ENCODE measurements at places on chromosomes 6 and 20. TPM values are rescaled to one million over a fixed set of nuclear protein-coding genes. Genes with fewer than 3 reads are reported as not detected.

DNA sequence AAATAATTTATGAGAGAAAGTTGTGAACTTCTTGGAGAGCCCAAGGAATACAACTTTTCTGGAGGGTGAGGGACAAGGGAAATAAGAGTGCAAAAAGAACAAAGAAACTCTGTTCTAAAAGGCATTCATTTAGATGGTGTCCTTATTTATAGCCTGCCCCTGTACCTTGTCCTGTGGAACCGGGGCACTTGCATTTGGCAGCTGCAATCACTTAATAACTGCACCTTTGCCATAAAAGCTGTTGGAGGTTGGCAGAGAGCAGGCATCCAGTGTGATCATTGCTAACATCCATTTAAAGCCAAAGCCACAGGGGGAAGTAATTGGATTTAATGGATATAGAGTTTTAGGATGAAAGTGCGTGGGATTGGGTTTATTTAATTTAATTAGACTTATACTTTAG lies 50.8 kb upstream of the SGK1 start:
- no peak for DNase-seq

GRCh38 chr6:167703781-167704180 lies 122.9 kb upstream of the AFDN start:
- DNase-seq = no peak

DNA sequence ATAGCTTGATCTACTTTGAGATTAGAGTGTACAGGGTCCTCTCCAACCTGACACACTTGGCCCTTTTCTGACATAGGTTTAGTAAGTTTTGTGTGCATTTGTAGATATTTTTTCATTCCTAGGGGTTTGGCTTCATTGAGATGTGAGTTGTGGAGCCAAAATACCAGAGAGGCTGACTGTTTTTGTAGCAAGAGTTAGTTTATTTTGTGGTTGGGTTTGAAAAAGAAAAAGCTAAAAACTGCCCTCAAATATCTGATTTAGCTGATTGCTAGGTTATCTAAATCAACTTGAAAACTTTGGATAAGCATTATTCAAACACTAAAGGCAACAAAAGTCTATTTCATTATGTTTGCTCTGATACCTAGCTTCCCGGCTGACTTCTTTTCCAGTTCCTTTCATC lies 164.7 kb upstream of the CENPW start:
- DNase-seq = peak; percentile 48

- DNase-seq = no peak
Measured at GRCh38 chr6:166152660-166153059, 15.0 kb downstream of the TBXT start.

- DNase-seq = no peak
Measured at GRCh38 chr20:4046311-4046924, 31.1 kb upstream of the RNF24 start.

- no peak for DNase-seq
Measured at GRCh38 chr6:11467364-11467763, 70.2 kb upstream of the TMEM170B start.

The PAQR8 gene
- 3.5 TPM for total RNA-seq

The OR2J3 gene
- total RNA-seq = not detected

The ERGIC3 gene
- 368 TPM for total RNA-seq

All from fibroblast of the aortic adventitia (primary cell).